Motor neuron (in vitro differentiated cells): ENCODE measurements at places on chromosomes 1 and 21. TPM values are rescaled to one million over a fixed set of nuclear protein-coding genes. Genes with fewer than 3 reads are reported as not detected.

- no peak for ATAC-seq
Measured at GRCh38 chr21:45465105-45465504, 60.1 kb downstream of the COL18A1 start.

- ATAC-seq: no peak
Measured at GRCh38 chr21:27407271-27407670, 440.4 kb upstream of the ADAMTS5 start.

GRCh38 chr1:236007781-236008180, 57.1 kb downstream of the NID1 start:
- no peak for ATAC-seq

GRCh38 chr1:85452948-85453347, 12.0 kb downstream of the DDAH1 start:
- no peak for ATAC-seq

GRCh38 chr1:87426463-87427249, 98.0 kb downstream of the LMO4 start:
- ATAC-seq: peak; percentile 85

DNA sequence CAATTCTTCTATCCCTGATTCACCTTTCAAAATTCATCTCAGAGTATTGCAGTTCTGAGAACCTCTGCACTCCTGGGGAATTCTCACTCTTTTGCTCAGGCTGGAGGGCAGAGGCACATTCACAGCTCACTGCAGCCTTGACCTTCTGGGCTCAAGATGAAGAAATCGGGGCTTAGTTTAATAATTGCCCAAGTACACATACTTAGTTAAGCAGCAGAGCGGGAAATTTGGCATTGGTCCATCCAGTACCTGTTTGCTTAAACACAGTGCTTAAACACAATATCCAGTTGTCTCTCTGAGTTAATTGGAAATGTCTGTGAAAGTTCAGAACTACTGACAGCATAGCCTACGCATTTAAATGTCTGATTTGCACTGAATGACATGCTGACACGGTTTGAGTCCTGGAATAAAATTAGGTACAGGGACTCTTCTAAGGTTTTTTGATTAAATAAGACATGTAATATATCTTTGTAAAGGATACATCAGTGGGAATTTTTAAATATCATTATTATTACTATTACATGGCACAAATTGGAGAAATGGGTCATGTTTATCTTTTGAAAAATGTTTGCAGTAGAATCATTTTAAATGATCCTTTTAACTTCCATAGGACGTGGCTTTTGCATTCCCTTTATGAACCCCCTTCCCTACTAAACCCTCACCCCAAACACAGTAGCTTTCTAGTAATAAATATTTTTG, 337.4 kb downstream of the SRGAP2C start:
- no peak for ATAC-seq

DNA sequence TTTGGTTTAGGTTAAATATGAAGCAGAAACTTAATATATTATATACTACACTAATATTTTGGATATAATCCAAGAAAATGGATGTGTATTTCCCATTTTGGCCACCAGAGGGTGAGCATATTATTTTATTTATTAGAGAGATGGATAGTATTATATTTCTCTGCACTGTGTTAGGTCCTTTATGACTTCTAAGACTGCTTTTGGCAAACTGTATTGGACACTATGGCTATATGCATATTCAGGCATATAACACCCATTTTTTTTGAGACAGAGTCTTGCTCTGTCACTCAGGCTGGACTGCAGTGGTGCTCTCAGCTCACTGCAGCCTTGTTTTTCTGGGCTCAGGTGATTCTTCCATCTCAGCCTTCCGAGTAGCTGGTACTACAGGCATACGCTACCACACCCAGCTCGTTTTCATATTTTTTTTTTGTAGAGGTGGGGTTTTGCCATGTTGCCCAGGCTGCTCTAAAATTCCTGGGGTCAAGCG, 17.8 kb upstream of the PGM1 start:
- no peak for ATAC-seq

DNA sequence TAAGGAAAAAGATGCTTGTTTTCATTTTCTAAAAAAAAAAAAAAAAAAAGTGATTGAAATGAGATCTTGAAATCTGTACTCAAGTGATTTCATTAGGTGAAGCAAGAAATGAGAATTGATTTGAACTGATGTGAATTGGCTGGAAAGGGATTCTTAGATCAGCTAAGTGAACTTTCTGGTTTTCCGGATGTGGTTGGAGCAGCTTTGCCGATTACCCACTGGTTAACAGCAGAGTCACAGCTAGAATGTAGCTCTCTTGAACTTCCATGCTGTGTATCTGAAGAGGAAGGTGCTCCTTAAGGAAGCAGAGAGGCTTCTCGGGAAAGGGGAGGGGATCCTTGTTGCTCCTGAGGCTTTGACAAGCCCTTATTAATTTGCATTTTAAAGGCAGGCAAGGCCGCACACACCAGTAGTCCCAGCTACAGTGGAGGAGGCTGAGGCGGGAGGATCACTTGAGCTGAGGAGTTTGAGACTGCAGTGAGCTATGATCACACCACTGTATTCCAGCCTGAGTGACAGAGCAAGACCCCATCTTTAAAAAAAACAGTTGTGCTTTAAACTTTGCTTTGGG, 28.7 kb upstream of the PWP2 start:
- no peak for ATAC-seq

DNA sequence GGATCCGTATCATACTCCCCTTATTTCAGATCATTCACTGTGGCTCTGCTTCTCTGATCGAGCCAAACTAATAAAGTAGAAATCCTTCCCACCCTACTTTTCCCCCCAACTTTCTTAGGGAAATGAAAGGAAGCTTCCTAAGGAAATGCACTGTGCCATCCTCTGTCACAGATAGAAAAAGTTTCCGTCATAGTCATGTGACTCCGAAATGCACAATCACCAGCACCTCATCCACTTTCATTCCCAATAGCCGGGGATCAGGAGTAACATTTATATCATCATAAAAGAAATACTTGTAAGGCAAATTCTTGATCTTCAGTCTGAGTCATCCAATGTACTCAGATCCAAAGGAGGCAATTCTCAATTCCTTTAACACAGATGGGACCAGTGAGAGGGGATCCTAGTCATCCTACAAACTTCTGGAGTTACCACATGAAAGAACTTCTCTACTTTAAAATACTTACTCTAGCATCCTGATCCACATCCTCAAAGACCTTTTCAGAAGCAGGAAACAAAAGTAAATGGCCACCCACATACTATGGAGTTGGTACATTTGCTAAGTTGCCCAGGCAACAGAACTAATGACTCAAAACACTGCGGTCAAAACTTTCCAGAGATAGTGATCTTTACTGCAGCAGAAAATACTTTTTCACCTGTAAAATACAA, 97.8 kb upstream of the ZC3H11B start:
- no peak for ATAC-seq

- peak; percentile 45 for ATAC-seq
Measured at GRCh38 chr1:37765916-37766664, 1.2 kb upstream of the EPHA10 start.

DNA sequence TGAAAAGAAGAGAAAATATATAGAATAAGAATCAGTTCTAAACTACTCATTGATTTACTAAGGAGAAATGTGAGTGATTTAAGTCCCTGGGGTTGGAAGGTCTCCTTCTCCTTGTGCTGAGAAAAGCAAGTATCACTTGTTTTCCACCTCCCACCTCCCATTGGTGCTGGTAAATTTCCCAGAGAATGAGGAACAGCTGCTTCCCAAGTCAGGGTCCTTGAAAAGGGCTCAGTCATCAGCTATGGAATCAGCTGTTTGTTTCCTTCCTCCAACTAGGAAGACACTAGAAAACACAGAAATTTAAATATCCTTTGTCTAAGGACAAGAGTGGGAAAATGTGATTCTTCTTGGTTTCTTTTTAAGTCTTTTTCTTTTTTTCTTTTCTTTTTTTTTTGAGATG, 131.3 kb upstream of the C1orf21 start:
- ATAC-seq: no peak

- ATAC-seq: no peak
Measured at GRCh38 chr1:150976879-150977694, 2.5 kb upstream of the CERS2 start.

Gene AIM2
- total RNA-seq: 4.0 and 4.1 TPM in 2 replicates

Gene CRNN
- 0.38 TPM in 1 of 2 replicates, not detected in the other for total RNA-seq

Gene CTBS
- 1.9 and 2.3 TPM in 2 replicates for total RNA-seq

Gene TSPAN2
- total RNA-seq: not detected in 2 replicates

Gene BEND5
- total RNA-seq: 2.9 TPM in 2 replicates
